T-helper 9 cell (primary cell): ENCODE measurements at places on chromosomes 5 and 9.

DNA sequence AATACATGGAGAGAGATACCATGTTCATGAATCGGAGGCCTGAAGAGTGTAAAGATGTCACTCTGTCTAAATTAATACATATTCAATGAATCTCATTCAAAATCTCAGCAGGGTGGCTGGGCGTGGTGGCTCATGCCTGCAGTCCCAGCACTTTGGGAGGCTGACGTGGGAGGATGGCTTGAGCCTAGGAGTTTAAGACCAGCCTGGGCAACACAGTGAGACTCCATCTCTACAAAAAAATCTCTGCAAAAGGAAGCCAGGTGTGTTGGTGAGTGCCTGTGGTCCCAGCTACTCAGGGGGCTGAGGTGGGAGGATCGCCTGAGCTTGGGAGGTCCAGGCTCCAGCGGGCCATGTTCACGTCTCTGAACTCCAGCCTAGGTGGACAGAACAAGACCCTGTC lies 49.7 kb downstream of the COL23A1 start:
- no peak for DNase-seq

DNA sequence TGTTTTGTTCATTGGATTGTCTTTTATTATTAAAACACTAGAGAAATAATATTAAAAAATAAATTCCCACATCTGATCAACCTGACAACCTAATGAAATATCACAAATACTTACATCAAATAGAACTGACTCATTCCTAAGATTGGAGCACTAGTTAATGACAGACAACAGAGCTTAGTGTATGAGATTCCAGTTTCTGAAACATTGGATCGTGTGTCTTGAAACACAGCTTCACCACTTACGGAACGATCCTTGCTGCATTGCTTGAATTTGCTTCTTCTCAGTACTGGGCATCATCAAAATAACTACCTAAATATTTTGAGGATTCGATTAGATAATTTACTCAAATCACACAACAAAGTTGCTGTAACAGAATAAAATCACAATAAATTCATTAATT lies 667.2 kb upstream of the CDH18 start:
- no peak for DNase-seq

DNA sequence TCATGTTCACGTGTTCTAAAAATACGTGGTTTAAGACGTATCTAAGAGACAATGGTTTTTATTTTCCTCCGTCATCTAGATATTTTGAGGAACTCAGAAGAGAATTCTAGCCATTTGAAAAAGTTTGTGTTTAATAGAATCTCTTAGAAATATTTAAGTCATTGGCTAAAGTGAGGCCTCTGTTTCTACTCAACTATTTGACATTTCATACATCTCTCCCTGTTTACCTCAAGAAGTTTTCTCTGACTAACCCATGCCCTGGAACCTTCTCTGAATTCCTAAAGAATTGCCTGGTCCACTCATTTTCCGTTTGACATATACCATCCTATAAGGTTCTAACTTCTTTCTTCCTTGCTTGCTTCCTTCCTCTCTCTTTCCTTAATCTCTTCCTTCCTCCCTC lies 178.7 kb downstream of the SNCAIP start:
- DNase-seq = no peak

GRCh38 chr5:145978708-145979107 lies 42.3 kb downstream of the SH3RF2 start:
- DNase-seq = no peak

DNA sequence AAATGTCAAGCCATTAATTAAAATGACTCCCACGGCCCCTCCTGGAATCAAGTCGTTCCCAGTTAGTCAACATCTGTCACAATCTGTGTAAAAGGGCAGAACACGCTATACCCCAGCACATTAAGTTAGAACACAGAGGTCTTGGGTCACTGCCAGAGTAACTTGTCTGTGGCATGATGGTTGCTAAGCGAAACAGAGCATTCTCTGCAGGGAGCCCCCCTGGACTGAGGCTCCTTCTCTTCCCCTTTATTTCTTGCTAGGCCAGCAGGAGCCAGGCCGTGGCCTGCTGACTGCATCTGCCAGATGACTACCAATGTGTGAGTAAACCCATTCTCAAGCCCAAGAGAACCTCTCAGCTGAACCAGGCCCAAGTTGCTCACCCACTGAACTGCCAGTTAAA lies 51.9 kb upstream of the ZBED3 start:
- DNase-seq = no peak
